Thyroid gland (tissue), 4 donors: ENCODE measurements at places on chromosomes 5 and 9. TPM values are rescaled to one million over a fixed set of nuclear protein-coding genes. Genes with fewer than 3 reads are reported as not detected.

The CHSY3 gene
- total RNA-seq: 1.7 TPM

The EHMT1 gene
- total RNA-seq: 97.5 TPM

The DNAJC25 gene
- 8.5 TPM for total RNA-seq

The MEF2C gene
- 76.1 TPM for total RNA-seq

The PRDM9 gene
- total RNA-seq: not detected

The DMRT3 gene
- total RNA-seq: 26.1 TPM

The SPATA9 gene
- total RNA-seq: not detected

The ZBED3 gene
- total RNA-seq: 14.9 TPM

The CDKN2B gene
- total RNA-seq: 0.79 TPM

The OR5C1 gene
- total RNA-seq: not detected

The SGCD gene
- total RNA-seq: 20.1 TPM

The HACD4 gene
- 1.8 TPM for total RNA-seq

The MAN2A1 gene
- total RNA-seq: 59.3 TPM

The TTC33 gene
- total RNA-seq: 19.4 TPM

The RANBP17 gene
- 26.5 TPM for total RNA-seq

The STC2 gene
- total RNA-seq: 10.8 TPM

The SV2C gene
- total RNA-seq: not detected

The ZDHHC11B gene
- total RNA-seq: 3.5 TPM

The GABRA1 gene
- not detected for total RNA-seq

The ACOT12 gene
- total RNA-seq: not detected

The CCL27 gene
- total RNA-seq: not detected

The RNF208 gene
- 3.3 TPM for total RNA-seq

The CDC14B gene
- total RNA-seq: 69.5 TPM

The SEMA5A gene
- 4.6 TPM for total RNA-seq

The SHISAL2B gene
- not detected for total RNA-seq

The SPINK13 gene
- not detected for total RNA-seq

The IRX2 gene
- total RNA-seq: 7.6 TPM

The SLC23A1 gene
- not detected for total RNA-seq

The LCN9 gene
- total RNA-seq: not detected

The C9 gene
- total RNA-seq: not detected

The DAB2IP gene
- total RNA-seq: 48.5 TPM

The RIMOC1 gene
- total RNA-seq: 20.1 TPM

The MFAP3 gene
- 65.0 TPM for total RNA-seq

The CD14 gene
- 33.2 TPM for total RNA-seq

The CRB2 gene
- not detected for total RNA-seq

The WDR38 gene
- 0.79 TPM for total RNA-seq

The SLC24A2 gene
- total RNA-seq: not detected

The ORM2 gene
- not detected for total RNA-seq

The XRCC4 gene
- 9.5 TPM for total RNA-seq

The BTNL8 gene
- total RNA-seq: 7.1 TPM

The SCGB3A2 gene
- not detected for total RNA-seq

The MYMK gene
- total RNA-seq: not detected

The PCDHB3 gene
- total RNA-seq: 2.6 TPM

The PCDHB4 gene
- total RNA-seq: 2.0 TPM
